ENCODE measurements at places on chromosomes 3 and 15. TPM values are rescaled to one million over a fixed set of nuclear protein-coding genes. Genes with fewer than 3 reads are reported as not detected.

DNA sequence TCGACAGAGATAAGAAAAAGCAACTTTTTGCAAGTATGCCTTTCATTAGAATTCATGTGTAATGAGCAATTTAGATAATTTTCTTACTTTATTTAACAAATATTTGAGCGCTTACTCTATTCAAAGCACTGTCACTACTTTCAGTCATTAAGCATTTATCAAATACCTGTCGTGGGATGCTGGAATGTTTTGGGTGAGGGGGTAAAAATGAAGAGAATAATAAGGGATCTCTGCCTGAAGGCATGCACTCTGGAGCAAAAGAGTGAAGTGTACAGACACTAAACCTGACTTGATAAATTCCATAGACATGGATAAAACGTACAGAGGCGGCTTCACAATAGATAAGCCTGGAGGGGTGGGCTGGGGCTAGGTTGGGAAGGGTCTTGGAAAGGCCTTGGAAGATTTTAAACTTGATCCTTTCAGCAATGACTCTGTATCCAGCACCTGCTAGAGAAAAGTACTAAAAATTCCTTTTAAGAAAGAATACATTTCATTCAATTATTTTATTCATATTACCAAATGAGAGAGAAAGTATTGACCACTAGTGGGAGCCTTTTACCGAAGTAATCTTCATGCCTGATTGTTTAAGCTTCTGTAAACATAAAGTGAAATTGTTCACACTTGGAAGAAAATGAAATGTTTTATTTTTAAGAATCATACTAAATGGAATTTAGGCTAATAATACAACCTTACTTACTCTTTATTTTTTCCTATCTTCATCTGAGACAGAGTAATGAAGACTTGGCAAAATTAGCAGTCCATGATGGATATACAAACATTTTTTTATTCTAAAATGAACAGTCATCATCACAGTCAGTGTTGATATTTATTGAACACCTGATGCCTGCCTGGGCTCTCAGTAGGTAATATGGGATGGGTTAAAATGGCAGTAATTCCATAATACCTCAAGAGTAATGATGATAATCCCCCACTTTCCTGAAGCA, 113.2 kb downstream of the PPP2R3A start:
- H3K27ac ChIP-seq, result no peak overlapping the region
- no peaks in the 10 kb centered on the region for H3K27me3 ChIP-seq
- no peak for DNase-seq
- peaks cover 2% of the 10 kb centered on the region for H3K36me3 ChIP-seq
- H3K4me1 ChIP-seq, result no peaks in the 10 kb centered on the region

DNA sequence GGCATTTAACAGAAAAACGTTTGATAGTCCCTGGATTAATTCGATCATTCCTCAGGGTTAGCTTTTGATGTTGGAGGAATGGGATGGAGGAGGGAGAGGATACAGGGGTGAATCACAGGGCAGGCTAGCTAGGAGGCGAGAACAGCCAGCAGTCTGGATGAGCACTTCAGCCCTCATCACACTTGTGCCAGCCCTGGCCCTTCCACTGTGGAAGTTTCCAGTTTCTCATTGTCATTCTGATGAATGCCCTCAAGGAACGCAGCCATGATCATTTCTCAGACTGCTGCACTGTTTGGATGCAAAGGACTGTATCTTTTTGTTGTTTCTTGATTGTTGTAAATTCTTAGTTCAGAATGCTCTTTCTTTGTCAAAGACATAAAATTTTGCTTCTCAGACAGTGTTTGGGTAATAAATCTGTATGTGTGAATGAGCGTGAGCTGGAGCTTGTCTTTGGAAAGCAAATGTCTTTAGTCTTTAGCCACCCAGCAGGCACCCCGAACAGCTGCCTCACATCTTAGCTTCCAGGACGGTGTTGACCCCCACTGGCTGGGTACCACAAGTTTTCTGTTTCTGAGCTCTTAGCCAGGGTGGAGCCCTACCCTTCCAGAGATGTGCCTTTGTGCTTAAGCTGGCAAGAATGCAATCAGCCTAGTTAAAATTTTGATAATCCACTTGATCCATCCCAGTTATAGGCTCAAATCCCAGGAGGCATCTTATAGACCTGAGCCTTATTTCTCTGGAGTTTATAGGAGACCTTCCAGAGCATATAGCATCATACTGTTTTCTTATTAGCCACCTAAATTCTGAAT, 121.1 kb downstream of the PDCD6IP start:
- DNase-seq, result no peak
- no peak overlapping the region for H3K4me3 ChIP-seq
- no peaks in the 10 kb centered on the region for H3K36me3 ChIP-seq

- no peak overlapping the region for H3K4me3 ChIP-seq
- no peak overlapping the region for H3K27ac ChIP-seq
- H3K4me1 ChIP-seq, result no peaks in the 10 kb centered on the region
- peaks cover 7% of the 10 kb centered on the region for H3K27me3 ChIP-seq
These were observed 234.3 kb downstream of the SQOR start for GRCh38 chr15:45869034-45869668.

GRCh38 chr3:156217674-156218352, 97.4 kb downstream of the KCNAB1 start:
- H3K27me3 ChIP-seq, result peaks cover 30% of the 10 kb centered on the region
- no peaks in the 10 kb centered on the region for H3K36me3 ChIP-seq
- no peak for DNase-seq
- H3K4me1 ChIP-seq, result no peaks in the 10 kb centered on the region

The TLE3 gene
- 89.2 TPM for total RNA-seq

The MYO5A gene
- total RNA-seq, result 22.5 TPM

The LRRC34 gene
- 3.8 TPM for total RNA-seq

The SERPINI1 gene
- 1.4 TPM for total RNA-seq

All from activated CD4-positive, alpha-beta T cell treated with anti-CD3 and anti-CD28 coated beads for 36 hours (primary cell).